ENCODE measurements at places on chromosomes 2 and 18.

- DNase-seq, result no peak
These were observed 138.1 kb upstream of the ZNF236 start for GRCh38 chr18:76684265-76684664.

GRCh38 chr2:129469871-129470270, 509.6 kb upstream of the RAB6C start:
- no peak for DNase-seq

DNA sequence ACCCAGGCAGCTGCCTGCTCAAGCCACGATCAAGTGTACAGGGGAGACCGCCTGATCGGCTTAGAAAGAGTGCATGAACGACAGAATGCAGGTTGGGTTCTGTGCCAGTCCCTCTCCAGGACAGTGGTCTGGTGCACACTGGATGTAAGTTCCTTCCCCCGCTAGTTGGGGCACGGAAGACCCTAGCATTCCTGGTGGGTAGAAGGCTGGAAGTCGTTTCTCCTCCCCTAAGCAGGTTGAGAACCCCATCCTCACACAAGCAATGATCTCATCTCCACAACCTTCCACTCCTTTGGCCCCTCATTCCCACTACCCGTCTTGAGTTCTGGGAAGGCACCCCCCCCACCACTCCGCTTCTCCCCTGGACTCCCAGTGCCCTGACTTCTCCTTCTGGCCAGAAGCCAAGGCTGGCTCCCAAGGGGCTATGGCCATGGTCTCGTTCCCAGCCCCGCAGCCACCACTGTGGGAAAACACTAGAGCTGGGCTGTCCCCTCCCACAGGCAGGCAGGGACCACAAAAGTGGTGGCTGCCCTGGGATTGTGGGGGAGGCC, 1.4 kb upstream of the ANKRD39 start:
- DNase-seq, result no peak

- DNase-seq, result no peak
These were observed 391.0 kb downstream of the CDH2 start for GRCh38 chr18:27785815-27786471.

DNA sequence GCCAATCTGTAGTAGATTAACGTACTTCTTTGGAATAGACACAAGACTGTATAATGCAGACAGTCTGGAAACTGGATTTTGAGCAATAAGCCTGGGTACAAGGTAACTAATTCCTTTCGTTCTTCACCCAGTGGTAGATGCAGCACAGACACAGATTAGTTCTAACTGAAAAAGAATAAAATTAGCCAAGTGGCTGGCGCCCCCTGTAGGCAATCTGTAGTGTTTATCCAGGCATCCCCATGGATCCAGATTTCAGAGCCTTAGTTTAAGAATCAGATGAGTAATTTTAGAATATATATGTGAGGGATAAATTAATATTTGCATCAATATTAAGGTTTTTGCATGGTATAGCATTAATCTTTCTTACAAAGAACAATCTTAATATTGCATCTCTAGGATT, 563.9 kb downstream of the DCC start:
- no peak for DNase-seq

DNA sequence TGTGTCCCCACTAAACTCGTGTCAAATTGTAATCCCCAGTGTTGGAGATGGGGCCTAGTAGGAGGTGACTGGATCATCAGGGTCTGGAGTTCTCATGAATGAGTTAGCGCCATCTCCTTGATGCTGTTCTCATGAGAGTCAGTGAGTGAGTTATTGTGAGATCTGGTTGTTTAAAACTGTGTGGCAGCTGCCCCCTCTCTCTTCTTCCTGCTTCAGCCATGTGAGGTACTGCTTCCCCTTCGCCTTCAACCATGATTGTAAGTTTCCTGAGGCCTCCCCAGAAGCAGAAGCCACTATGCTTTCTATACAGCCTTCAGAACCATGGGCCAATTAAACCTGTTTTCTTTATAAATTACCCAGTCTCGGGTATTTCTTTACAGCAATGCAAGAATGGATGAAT, 50.4 kb downstream of the AP1S3 start:
- no peak for DNase-seq

GRCh38 chr18:2480536-2480935, 90.8 kb downstream of the METTL4 start:
- DNase-seq, result no peak

DNA sequence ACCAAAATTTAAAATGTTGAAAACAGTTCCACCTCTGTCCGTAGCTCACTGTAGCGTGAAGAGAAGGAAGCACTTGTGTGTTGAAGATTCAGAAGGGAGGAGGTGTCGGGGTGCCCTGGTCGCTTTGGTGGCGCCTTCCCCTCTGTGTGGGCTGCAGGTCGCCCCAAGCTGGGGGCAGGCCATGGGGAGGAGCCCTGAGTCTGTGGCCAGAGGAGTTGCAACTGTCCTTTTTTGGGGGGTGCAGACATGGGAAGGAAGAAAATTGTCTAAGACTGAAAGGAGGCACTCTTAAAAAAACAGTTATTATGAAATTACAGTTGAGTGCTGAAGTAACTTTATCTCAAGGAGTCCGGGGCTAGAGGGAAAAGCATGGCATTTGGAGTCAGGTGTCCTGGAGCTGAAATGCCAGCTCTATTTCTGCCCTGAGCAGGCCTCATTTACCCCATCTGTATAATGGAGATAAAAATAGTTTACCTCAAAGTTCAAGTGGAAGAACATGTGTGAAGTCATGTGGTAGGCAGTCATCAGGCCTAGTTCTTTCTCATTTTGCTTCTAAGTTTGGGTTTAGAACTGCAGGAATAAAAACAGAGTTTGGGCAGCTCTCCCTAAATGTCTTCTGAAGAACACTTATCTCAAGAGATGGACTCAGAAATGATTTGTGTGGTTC, 82.1 kb downstream of the RNF144A start:
- no peak for DNase-seq

GRCh38 chr18:55849391-55849790, 261.4 kb upstream of the TCF4 start:
- DNase-seq, result no peak

DNA sequence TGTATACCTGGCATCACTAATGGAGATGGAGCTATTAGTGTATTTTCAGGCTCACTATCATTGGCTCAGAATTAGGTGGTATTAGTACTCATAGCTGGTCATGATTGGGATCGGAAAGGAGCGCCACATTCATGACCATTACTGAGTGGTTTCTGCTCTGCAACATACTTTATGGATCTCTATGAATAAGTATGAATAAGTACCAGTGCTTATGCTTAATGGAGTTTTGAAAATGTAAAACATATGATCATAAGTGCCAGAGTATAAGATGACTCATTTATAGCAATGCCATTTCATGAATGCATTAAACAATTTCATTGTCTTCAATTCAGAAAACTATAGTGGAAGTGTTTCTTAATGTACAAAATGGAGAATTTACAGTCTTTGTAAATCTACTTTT, 156.7 kb downstream of the GALNT3 start:
- DNase-seq, result no peak

GRCh38 chr18:41871229-41872000, 83.6 kb upstream of the PIK3C3 start:
- DNase-seq, result no peak

GRCh38 chr18:54127759-54128378, 96.6 kb downstream of the MBD2 start:
- DNase-seq, result no peak

DNA sequence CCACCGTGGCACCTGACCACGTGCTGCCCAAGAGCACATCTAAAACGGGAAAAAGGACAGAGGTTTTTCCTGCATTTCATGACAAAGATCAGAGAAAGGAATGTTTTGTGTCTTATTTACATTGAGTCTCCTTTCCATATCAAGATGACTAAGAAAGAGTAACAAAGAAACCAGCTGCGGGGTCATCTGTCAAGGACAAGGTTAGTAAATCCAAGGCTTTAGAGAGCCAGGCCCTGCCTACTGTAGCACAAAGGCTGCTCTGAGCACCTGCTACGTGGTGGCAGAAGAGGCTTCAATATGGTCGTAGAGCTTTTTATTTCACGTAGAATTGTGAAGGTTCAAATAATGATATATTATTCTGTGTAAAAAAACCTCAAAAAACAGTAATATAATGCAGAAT, 51.0 kb downstream of the PRELID3A start:
- no peak for DNase-seq

DNA sequence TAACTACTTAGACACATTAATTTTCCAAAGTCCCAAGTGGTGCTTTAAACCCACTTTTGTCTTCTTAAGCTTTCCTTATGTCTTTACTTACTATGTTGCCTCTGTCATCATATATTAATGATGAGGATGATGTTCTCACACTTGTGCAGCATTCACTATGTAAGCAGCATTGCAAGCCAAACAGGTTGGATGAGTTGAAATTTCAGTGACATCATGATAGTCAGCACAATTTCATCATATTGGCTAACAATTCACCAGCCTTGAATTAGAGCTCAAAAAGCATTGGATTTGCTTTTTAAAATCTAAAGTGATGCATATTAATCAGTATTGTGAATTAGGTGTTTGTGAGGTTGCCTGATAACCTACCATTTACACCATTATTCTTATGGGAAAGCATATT, 7.7 kb downstream of the APLF start:
- no peak for DNase-seq

- DNase-seq, result no peak
These were observed 15.3 kb upstream of the PRLH start for GRCh38 chr2:237551071-237551574.

DNA sequence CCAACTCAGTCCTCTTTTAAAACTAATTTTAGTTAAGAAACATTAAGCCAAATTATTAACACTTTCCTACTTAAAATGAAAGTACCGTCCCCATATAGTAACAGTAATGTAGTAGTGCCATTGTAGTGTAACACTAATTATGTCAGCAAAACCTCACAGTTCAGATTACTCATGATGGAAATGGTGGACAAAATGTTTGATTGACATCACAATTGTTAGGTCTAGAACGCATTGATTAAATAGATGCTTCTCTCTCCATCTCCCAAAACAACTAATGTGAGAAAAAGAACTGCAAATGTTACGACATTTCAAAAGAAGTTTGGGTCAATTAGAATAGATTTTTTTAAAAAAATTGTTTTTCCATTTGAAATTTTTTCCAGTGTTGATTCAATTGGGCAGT, 1.2 kb upstream of the ATF2 start:
- DNase-seq, result no peak

DNA sequence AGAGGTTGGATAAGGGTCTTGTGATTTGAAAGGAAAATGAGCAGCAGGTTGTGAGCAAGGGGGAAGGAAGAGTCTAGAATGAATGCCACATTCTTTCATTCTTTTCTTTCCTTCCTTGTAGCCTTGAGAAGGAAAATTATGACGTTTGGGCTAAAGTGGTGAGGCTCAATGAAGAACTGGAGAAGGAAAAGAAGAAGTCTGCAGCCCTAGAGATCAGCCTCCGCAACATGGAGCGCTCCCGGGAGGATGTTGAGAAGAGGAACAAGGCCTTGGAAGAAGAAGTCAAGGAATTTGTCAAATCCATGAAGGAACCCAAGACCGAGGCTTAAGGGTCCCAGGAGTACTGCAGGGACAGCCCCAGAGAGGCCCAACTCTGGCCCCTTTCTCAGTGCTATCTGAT, 45.3 kb downstream of the BMP10 start:
- DNase-seq, result no peak
